CD4-positive, CD25-positive, alpha-beta regulatory T cell (primary cell): ENCODE measurements at places on chromosomes 7 and 10. TPM values are rescaled to one million over a fixed set of nuclear protein-coding genes. Genes with fewer than 3 reads are reported as not detected.

DNA sequence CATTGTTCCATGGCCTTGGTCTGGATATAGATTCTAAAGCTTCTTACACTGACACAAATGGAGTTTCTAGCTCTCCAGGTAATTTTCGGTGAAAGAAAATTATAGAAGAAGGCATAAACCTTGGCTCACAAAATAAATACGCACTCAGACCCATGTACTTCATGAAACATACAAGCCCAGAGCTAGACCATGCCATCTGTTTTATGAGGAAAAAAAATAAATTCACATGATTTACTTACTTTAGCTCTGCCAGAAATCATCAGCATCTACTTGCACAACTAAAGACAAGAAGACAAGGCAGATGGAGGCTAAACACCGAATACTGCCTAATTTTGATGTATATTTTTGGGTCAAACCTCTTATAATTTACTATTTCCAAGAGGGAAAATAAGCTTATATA, 197.4 kb upstream of the KLF14 start:
- DNase-seq = no peak

DNA sequence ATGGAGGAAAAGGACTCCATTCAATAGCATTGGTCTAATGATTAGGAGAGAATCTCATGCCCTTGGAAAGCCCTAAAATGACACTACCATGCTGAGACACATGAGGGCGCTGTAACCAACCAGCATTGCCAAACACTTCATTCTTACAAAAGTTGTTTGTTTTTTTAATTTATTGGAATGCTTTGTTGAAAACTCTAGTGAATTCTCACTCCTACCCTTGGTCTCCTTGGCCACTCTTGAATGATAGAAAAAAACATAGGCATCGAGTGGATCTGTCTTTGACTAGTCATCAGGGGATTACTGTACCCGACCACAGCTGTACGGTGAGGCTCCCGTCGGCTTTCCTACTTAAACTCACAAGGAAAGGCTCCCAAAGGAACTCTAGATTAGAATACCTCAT, 29.3 kb upstream of the ADD3 start:
- peak; percentile 32 for DNase-seq

LRRC18 gene
- not detected for polyA plus RNA-seq

- DNase-seq = no peak
These were observed 184.7 kb upstream of the KAT6B start for GRCh38 chr10:74641659-74642058.

PVRIG gene
- 101 TPM for polyA plus RNA-seq

- DNase-seq = no peak
These were observed 266.7 kb upstream of the KLF6 start for GRCh38 chr10:4051641-4052151.

SLC13A1 gene
- not detected for polyA plus RNA-seq

- DNase-seq = no peak
These were observed 103.2 kb downstream of the NRG3 start for GRCh38 chr10:81978238-81978637.

CALML3 gene
- not detected for polyA plus RNA-seq

NAT16 gene
- not detected for polyA plus RNA-seq

MYH16 gene
- polyA plus RNA-seq = not detected

DNA sequence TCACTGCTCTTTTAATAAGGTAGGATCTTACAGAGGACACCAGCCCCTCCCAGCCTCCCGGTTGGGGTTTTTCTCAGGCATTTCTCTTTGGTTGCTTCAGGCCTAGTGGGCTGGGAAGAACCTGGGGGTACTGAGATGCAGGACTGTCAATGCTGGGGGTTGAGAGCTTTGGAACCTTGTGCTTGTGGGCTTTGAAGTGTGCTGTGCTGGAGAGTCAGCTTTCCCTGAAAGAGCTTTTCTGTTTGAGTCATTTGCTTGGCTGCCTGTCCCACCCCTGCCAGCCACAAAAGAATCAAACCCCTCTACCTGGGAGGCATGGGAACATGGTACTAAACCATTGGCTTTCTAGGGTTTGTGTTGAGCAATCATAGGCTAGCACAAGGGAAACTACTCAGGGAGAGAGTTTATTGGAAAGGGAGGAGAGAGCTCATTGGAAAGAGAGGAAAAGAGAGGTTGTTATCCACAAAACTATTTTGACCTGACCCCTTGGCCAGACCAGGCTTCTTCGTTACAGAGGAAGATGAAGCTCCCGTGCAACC, 1.4 kb downstream of the SCD start:
- no peak for DNase-seq
